ENCODE measurements at places on chromosomes 16 and 17. TPM values are rescaled to one million over a fixed set of nuclear protein-coding genes. Genes with fewer than 3 reads are reported as not detected.

Gene SPATA22
- total RNA-seq: not detected

Gene CRYBA1
- not detected for total RNA-seq

Gene EVPL
- total RNA-seq: 36.4 TPM

Gene TNP2
- total RNA-seq: not detected

DNA sequence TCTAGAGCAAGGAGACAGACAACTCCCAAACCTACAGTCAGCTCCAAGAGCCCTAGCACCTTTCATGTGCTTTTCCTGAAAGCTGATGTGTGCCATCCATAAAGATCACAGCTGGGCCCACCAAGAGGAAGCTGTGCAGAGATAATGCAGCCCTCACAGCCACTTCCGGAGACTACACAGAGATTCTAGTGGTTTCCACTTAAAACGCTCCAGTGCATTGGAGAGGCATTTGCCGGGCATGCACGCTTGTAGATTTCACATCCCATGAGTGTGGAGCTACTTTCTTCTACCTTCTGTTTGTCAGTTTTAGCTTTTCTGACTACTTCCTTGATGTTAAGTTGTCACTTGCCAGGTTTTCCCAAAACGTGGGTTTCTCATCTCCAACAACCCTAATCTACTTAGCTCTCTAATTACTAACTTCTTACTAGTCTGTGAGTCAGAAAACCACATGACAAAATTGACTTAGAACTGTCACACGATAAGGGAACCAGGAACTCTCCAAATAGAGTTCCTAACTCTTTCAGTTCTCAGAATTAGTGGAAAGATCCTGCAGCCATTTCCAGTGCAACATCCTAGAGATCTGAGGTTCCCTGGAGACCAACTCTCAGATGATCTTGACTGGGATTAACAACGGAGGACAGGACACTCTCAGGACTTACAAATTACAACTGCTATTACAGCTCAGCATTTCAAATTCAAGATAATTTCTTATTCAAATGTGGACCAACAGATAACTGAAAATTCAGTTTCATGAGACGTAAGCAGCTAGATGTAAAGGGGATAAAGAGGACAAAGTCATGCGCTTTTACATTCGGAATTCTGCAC is 28.6 kb downstream of the PMP22 start:
- DNase-seq: no peak
- no peaks in the 10 kb centered on the region for H3K27me3 ChIP-seq
- H3K36me3 ChIP-seq: no peaks in the 10 kb centered on the region
- no peak overlapping the region for H3K27ac ChIP-seq

DNA sequence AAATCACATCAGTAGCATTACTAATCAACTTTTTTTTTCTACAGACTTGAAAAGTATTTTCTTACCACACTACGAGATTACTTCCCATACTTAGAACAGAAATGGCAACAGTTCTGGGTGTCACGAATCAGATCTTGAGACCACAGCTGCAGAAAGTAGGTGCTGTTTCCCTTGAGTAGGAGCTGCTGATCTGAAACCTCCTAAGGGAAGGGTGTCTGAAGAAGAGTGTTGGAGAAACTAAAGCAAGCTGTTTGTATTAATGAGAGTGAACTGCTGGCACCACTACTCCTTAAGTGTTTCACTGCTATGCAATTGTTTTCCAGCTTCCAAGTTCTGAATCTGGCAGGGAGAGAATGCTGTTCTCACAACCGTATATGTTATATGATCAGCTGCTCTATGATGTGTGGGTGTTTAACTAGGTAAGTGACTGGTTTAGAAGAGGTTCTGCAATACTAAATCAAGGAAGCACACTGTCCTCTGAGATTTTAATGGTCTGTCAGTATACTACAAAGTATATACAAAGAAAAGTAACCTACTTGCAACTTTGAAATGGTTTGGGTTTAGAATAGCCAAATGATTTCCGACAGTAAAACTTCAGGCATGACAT is 3.3 kb downstream of the ZNF652 start:
- no peaks in the 10 kb centered on the region for H3K27me3 ChIP-seq
- H3K4me1 ChIP-seq: peaks cover 32% of the 10 kb centered on the region
- peak overlapping the region; percentile 44 for H3K27ac ChIP-seq
- H3K4me3 ChIP-seq: no peak overlapping the region
- DNase-seq: no peak

GRCh38 chr17:46979147-46979863 is at the start of gene RPRML:
RPRML (minus strand) TSS chr17:46979253; CDS start chr17:46979007, 246 bp downstream.
- no peak within 1 kb of the TSS for H3K27ac ChIP-seq
- no peaks in the 10 kb centered on the region for H3K4me1 ChIP-seq
- peak within 1 kb of the TSS; percentile 48 for H3K4me3 ChIP-seq
- H3K36me3 ChIP-seq: no peaks in the 10 kb centered on the region
- peaks cover 2% of the 10 kb centered on the region for H3K27me3 ChIP-seq

GRCh38 chr16:27112093-27112811 is 45.5 kb downstream of the C16orf82 start:
- H3K4me1 ChIP-seq: peaks cover 6% of the 10 kb centered on the region
- H3K27me3 ChIP-seq: peaks cover 2% of the 10 kb centered on the region
- no peaks in the 10 kb centered on the region for H3K36me3 ChIP-seq
- DNase-seq: no peak
- no peak overlapping the region for H3K4me3 ChIP-seq

DNA sequence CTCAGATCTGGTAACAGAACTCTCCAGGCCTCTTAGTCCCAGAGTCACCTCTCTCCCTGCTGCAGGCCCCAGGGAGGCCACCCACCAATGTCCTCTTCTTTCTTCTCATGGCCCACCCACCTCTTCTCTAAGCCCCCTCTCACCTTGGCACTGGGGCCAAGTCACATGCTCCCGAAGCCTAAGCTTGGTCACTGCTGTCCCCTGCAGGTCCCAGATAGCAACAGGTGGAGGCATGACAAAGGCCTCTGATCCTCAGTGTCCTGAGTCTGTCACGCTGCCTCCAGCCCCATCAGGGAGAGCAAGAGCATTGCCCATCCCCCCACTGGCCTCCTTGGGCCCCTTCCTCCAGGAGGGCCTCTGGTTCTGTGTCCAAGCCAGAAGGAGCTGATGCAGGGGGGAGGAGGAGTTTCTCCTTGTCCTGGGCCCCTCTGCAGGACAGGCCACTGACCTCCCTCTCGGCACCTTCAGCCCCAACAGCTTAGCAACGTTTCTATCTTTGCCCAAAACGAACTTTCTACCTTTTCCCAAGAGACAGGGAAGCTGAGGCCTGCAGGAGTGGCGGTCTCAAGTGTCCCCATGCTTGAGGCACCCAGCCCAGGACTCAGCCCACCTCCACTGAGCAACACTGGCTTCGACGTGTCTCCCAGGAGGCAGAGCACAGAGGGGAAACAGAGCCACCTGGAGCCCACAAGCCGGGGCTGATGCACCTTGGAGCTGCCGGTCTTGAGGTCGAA is 8.6 kb downstream of the P2RX1 start:
- H3K4me1 ChIP-seq: no peaks in the 10 kb centered on the region
- no peaks in the 10 kb centered on the region for H3K36me3 ChIP-seq
- no peak overlapping the region for H3K27ac ChIP-seq
- no peak overlapping the region for H3K4me3 ChIP-seq
- no peaks in the 10 kb centered on the region for H3K27me3 ChIP-seq

- no peak for DNase-seq
- no peaks in the 10 kb centered on the region for H3K36me3 ChIP-seq
- no peak overlapping the region for H3K27ac ChIP-seq
- H3K4me1 ChIP-seq: no peaks in the 10 kb centered on the region
Observed at GRCh38 chr17:6456321-6456720, 12.1 kb downstream of the PIMREG start.

GRCh38 chr17:79799174-79799537 is 2.3 kb upstream of the CBX8 start:
- peaks cover 3% of the 10 kb centered on the region for H3K36me3 ChIP-seq
- no peaks in the 10 kb centered on the region for H3K27me3 ChIP-seq
- H3K27ac ChIP-seq: no peak overlapping the region
- DNase-seq: no peak
- no peak overlapping the region for H3K4me3 ChIP-seq
- peaks cover 42% of the 10 kb centered on the region for H3K4me1 ChIP-seq

DNA sequence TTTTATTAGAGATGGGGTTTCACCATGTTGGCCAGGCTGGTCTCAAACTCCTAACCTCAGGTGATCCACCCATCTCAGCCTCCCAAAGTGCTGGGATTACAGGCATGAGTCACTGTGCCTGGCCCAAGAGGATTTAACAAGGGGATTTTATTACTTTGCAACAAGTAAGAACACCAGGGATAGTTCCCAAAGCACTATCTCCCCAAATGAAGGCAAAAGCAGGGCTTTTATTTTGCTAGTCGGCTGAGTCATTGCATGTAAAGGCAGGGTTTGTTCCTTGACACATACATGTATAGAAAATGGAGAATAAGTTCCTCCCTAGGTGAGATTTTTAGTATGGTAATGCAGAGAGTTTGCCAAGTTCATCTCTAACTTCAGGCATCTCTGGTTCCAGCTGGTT is 24.0 kb downstream of the REXO5 start:
- H3K27ac ChIP-seq: no peak overlapping the region
- no peaks in the 10 kb centered on the region for H3K4me1 ChIP-seq
- H3K36me3 ChIP-seq: peaks cover 33% of the 10 kb centered on the region
- no peak for DNase-seq
- H3K27me3 ChIP-seq: no peaks in the 10 kb centered on the region
- H3K4me3 ChIP-seq: no peak overlapping the region

- H3K4me1 ChIP-seq: no peaks in the 10 kb centered on the region
- no peak overlapping the region for H3K4me3 ChIP-seq
- no peaks in the 10 kb centered on the region for H3K36me3 ChIP-seq
- H3K27ac ChIP-seq: no peak overlapping the region
- DNase-seq: no peak
- H3K27me3 ChIP-seq: no peaks in the 10 kb centered on the region
Observed at GRCh38 chr17:3974138-3974687, 10.0 kb upstream of the ATP2A3 start.
